Left colon (tissue), 2 donors: ENCODE measurements at places on chromosomes 16 and 17. TPM values are rescaled to one million over a fixed set of nuclear protein-coding genes. Genes with fewer than 3 reads are reported as not detected.
A peak's percentile ranks its signal among the peaks of the same experiment; 100 is the strongest.

DNA sequence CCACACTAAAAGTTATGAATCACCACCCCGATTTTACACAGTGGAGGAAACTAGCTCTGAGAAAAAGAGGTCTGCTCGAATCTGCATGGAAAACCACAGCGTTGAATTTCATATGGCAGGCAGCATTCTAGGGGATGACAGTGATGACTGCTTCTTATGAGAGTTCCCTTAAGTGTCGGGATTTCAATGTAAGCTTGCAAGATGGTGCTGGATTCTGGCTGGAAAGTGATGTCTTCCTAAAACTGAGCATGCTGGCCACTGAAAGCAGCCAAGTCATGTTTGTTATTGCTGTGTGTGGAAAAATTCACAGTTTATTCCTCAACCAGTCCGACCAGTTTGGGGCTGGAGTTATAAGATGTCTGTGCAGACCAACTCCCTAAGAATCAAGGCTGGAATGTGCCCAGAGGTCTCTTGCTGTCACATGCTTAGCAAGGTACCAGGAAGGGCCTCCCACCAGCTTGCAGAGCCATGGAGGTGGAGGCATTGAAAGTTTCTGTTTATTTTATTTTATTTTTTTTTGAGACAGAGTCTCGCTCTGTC, 37.2 kb upstream of the GAN start:
- peak; percentile 76 for DNase-seq

- no peak for DNase-seq
These were observed 120.4 kb upstream of the C17orf78 start for GRCh38 chr17:37255432-37255831.

- no peak for DNase-seq
These were observed 26.1 kb downstream of the CDH8 start for GRCh38 chr16:62010186-62010585.

DNA sequence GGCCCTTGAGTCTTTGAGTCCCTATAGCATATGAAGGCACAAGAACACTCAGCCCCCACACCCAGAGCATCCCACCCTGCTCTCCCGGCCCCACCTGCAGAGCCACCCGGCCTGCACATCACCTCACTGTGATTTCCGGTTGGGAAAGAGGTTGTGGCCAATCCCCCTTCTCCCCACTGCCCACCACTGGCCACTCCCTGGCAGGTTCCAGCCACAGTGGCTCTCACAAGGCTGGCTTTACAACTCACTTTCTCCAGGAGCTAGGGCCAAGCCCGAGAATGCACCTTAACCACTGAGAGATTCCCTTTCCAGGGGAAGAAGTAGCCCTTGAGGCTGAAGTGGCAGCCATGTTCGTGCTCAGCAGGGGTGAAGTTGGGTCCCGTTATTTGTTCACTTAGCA, 123.9 kb downstream of the C16orf78 start:
- no peak for DNase-seq

GRCh38 chr16:10205688-10206087, 23.5 kb upstream of the GRIN2A start:
- DNase-seq = no peak

DNA sequence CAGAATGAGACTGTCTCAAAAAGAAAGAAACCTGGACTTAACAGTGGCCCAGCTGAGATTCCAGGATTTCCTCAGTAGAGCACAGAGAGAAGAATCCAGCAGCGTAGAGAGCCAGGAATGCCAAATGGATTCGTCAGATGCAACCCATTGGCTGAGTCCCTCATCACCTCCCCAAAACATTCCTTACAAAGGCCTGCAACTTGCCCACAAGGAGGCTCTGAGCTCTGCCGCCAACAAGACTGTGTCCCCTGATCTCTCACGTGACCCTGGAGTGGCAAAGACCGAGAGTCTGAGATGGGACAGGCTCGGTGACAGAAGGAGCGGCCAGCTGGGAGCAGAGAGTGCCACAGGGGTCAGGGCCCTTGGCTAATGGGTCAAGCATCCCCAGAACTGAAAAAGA, 6.9 kb upstream of the CHMP6 start:
- no peak for DNase-seq

GRCh38 chr16:28098959-28099945, 35.7 kb upstream of the GSG1L start:
- no peak for DNase-seq

DNA sequence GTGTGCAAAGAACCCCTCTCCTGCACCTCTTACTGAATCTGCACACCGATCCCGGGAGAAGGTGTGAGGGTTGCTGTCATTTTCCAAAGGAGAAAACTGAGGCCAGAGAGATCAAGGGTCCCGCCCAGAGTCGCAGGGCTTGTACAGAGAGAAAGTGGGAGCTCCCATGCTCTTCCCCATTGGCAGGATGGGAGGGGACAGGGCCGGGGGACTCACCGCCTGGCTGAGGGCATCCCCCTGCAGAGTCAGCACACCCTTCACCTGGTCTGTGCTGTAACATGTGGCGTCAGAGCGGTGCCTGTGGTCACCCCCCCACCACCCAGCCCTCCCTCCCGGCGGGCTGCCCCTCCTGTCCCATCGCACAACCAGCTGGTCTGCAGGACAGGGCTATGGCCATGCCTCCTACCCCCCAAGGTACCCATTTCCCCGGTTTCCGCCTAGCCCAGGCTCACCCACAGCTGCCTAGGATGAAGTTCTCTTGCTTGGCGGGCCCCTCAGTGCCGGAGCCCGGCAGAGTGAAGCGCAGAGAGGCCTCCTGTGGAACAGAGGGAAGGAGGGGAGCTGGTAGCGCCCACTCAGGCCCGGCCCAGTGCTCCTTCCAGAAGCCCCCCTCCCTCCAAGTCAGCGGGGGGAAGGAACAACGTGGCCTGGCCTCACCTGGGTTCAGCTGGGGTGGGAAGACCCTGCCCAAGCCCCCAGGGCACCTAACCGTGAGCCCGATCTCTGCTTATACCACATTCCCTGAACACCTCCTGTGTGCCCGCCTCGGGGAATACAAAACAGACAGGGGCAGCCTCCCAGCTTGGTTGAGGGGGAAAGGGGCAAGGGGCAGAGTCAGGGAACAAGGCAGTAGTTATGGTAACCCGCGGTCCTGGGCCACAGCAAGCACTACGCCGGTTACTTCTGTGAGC, 1.1 kb downstream of the ROGDI start:
- no peak for DNase-seq

DNA sequence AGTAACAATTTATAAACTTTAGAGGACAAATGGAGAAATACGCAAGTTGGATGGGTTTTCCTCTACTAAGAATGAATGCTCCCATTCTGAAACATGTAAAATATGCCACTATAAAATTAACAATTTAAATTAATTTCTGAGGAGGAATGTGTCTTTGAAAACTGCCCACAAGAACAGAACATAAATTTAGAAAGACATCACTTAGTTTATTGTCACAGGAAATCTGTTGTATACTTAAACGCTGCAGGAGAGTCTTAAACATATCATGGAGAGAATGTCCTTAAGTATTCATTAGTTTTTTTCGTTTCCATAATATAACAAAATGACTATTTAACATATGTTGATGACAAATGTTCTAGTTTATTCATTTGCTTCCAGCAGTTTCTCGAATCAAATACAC, 29.6 kb downstream of the USP32 start:
- DNase-seq = no peak

DNA sequence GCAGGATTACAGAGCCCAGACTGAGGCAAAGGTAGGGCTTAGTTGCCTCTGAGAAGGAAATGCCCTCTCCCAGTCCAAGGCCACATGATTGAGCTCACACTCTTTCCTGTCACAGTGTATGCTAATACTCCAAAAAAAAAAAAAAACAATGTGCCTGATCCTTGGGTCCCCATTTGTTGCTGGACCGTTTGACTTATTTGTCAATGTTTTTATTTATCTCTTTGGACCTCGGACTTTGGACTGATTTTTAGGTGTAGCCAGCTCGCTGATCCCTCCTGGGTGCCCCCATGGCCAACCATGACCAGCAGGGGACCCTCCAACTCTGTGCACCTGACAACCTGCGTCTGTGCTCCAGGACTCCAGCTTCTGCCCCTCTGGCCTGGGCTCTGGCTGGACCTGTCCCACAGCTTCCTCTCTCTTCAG, 622 bp upstream of the CCL16 start:
- DNase-seq = no peak

GRCh38 chr17:40819528-40820125, 2.8 kb downstream of the KRT10 start:
- DNase-seq = no peak

DNA sequence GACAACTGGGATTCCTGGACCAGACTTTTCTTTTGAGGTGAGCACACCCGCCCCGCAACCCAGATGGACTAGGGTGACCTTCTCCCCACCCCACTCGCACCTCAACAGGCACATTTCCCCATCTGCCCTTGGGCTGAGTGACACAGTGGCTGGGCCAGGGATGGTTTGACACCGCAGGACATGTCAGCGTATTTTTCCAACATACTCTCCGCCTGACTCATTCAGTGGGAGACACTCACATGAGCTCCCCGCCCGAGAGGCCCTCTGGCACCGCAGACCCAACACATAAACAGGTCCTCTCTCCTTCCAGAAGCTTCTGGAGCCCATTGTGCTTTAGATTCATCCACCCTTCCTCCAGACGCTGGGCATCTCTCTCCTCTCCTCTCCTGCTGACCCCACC, 69.4 kb downstream of the ZDHHC7 start:
- no peak for DNase-seq

DNA sequence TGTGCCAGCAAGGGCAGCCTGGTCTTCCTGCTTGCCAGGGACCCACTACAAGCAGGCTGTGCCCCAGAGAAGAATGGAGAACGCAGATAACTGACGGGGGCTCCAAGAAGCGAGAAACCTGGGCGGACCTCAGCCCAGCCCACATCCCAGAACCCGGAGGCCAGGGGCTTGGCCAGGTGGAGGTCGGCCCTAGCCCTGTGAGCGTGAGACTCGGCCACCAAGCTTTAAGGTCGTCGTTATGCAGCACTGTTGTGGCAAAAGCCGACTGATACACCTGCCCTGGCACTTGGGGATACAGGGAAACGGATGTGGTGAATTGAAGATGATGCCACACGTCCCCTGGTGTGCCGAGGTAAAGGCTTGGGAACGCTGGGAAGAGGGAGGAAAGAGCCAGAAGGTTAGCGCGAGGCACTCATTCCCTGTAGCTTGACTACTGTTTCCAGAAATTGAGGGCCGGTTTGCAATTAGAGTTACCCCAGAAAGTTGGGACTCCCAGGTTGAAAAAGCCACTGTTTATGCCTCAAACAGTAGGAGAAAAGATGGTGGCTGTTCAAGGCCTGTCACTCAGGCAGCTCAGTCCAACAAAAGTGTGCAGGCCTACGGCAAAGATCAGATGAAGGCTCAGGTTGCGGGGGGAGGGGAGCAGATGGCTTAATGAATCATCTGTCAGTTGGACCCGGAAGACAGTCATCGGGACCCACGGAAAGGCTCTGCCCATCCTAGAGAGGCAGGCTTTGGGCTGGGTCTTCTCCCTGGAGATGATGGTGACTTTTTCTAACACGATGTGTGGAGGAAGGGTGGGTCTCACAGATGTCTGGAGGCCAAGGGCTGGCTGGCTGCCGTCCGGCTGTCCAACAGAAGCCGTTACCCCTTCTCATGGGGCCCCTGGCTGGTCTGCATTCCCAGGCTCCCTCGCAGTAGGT, 45.6 kb upstream of the BAHCC1 start:
- DNase-seq = no peak

GRCh38 chr17:66364990-66365490, 62.6 kb downstream of the PRKCA start:
- DNase-seq = no peak

- DNase-seq = no peak
These were observed 16.5 kb downstream of the ZP2 start for GRCh38 chr16:21194771-21195301.

TSEN54 gene
- total RNA-seq = 30.1 TPM

CSH1 gene
- total RNA-seq = not detected

MT1G gene
- 22.4 TPM for total RNA-seq

HEATR3 gene
- total RNA-seq = 22.5 TPM

DNA sequence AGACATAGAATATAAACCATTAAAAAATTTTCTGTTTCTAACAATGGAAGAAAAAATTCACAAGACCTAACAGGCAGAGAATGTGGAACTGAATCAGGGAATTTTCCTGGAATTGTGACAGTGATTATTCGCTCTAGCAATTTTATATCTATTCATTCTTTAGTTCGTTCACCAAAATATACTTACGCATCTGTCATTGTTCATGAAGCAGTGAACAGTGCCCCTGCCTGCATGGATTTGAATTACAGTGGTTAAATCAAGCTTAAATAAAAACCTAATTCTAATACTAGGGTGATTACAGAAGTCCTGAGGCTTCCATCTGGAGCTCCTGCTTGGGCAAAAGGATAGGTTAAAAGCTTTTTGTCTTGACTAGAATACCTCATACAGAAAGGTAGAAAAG, 48.6 kb downstream of the ABCA8 start:
- no peak for DNase-seq

PRDM7 gene
- total RNA-seq = not detected

- DNase-seq = no peak
These were observed 3.3 kb downstream of the ATPAF2 start for GRCh38 chr17:18035704-18036103.

- no peak for DNase-seq
These were observed 13.5 kb downstream of the NUDT16L1 start for GRCh38 chr16:4706871-4707270.

- DNase-seq = no peak
These were observed 56.5 kb downstream of the CYTH1 start for GRCh38 chr17:78725448-78726021.

OR4D1 gene
- not detected for total RNA-seq

GRCh38 chr17:69870751-69871199, 204.2 kb upstream of the KCNJ16 start:
- no peak for DNase-seq

GRCh38 chr16:86232496-86232895, 277.8 kb upstream of the FOXF1 start:
- DNase-seq = no peak

GRCh38 chr16:29745853-29746345, at the start of gene C16orf54:
C16orf54 (minus strand) TSS chr16:29745990; CDS start chr16:29744951, 1,039 bp downstream.
- DNase-seq = peak; percentile 76

DNA sequence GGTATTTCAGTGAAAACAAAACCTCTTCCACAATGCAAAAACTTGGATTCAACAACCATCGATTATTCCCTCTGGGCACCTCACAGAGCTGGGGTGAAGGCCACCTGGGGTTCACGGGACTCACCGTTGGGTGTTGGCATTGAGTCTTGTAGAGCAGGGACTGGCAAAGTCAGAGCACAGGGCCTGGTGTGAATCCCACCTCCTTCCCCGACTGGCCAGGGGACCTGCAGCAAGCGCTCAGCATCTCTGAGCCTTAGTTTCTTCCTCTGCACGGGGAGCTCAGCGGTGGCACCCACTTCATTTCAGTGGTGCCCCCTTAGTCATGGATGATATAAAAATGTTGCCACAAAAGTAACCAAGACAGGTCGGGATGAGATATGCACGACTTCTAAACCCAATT, 100.4 kb downstream of the METRNL start:
- DNase-seq = no peak
